Osteocyte (in vitro differentiated cells): ENCODE measurements at places on chromosomes 3 and 15.

GRCh38 chr3:52004906-52005395 is 9.3 kb upstream of the RPL29 start:
- DNase-seq = no peak

- DNase-seq = no peak
These were observed 2.9 kb downstream of the DIPK2A start for GRCh38 chr3:143974271-143975238.

- no peak for DNase-seq
These were observed 14.4 kb upstream of the TM4SF4 start for GRCh38 chr3:149460117-149460516.

GRCh38 chr3:20837676-20838302 is 651.8 kb upstream of the SGO1 start:
- DNase-seq = no peak

GRCh38 chr15:80950291-80951078 is 39.1 kb downstream of the MESD start:
- no peak for DNase-seq

GRCh38 chr3:141471160-141471559 is 15.7 kb upstream of the RASA2 start:
- DNase-seq = no peak

DNA sequence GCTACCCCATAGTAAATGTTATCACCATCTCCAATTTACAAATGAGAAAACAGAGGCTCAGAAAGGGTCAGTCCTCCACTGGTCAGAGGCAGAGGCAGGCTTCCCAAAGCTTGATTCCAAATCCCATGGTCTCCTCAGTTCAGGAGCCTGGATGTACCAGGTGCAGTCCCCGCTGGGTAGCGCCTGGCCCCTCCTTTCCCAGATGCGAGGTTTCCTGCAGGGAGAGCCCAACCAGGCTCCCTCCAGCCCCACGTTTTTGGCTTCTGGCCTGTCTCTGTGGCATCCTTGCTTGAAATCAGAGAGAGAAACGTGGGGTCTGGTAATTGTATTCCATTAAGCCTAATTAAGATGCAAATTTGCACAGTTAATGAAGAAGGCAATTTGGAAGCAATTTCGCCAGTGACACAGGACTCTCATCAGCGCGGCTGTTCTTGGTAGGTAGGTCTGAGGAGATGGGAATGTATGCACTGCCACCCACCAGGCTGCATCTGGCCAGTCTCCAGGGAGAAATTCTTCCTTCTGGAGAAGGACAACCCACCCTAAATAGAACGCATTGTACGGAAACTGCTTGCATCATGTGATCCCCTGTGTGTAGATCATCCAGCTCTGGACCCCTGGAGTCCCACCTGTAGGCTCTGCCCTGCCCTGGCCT is 50.5 kb downstream of the HRH1 start:
- DNase-seq = no peak

DNA sequence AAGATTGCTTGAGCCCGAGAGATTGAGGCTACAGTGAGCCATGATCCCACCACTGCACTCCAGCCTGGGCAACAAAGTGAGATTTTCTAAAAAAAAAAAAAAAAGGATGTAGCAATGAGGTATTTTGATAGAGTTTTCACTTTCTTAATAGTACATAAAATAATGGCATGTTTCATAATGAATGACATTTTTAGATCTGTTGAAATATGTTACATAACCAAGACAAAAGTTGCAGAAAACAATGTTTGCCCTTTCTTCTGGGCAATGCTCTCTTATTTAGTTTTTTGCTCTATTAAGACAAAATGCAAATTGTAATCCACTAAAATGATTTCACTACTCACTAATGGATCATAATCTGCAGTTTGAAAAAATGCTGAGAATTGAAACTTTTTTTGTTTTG is 4.4 kb upstream of the MAPK6 start:
- DNase-seq = no peak

DNA sequence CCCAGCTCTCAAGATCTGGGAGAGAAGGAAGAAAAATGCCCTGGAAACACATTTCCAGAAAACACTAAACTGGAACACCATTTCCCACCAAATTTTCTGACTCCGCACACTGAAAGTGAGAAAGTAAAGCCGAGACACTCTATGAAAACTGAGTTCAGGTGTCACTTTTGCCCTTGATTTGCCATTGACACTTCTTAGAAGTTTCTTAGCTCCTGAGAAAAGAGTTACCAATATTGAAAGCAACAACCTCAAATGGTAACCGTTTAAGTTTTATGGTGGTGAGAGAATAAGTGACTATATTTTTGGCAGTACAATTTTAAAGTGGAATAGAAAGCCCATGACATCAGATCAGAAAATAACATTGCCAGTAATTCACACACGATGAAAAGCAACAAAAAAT is 39.0 kb downstream of the CD86 start:
- DNase-seq = no peak

DNA sequence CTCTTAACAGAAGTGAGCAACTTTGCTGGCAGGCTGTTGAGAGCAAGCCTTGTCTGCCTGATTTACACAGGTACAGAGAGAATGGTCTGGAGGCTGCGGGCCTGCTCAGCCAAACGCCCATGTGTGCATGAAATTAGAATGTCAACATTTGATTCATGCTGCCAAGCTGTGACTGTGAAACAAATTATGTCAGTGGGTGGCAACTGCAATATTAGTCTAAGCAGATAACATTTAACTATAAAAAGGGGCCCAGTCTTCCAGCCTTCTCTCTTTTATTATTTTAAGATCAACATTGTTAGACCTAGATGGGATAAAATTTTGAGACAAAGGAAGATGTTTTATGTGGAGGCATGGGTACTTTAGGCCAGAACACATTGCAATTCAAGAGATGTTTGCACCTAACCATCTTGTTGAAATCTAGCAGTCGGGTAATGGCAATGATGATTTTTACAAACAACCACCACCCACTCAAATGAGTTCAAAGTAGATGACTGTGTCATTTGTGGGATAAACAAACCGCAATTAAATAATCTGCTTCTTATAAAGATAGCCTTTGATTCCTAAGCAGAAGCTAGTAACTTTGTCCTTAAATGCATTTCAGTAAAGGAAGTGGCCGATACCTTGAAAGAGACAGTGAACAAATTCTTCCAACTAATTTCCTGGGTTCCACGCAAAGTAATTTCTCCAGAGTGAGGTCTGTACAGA is 70.2 kb downstream of the FOXB1 start:
- DNase-seq = no peak

DNA sequence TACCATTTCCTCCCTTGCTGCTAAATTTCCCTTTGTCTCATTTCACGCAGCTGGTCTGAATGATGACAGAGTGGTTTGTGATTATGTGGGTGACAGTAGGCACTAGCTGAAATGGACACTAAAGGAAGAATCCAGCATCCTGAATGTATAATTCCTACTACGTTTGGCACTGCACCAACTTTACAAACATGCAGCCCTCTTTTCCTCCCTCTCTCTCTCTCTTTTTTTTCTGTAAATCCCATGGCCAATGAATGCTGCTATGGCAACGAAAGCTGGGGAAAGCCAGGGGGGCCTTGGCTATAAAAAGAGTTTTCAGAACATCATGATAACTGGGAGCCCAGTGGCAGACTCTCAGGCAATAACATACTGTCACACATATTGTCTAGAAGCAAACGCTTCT is 367.2 kb upstream of the AGTR1 start:
- no peak for DNase-seq

DNA sequence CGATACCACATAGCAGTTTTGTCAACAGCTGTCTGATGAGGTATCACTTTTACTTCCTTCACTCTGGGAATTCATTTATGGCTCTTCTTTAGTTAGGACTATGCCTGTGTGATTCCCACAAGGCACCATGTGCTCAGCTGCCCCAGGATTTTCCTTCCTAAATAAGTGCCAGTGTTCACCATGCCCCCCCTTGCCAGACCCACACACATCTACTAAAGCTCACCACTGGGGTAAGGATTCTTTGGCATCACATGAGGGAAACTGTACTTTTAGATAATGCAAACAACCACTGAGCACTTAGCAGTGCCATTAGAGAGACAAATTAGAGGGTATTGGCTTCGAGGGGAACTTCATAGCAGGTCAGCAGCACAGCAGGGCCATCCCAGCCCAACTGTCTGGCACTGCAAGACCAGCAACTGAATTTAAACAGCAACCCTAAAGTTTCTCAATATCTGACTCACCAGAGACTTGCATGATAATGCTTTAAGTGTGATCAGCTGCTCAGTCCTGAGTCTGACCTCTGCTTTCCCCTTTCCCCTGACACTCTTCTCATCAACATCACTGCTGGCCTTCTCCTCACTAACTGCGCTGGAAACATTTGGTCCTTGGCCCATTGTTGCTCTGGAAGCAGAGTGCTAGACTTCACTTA is 114.3 kb downstream of the STAC start:
- no peak for DNase-seq

DNA sequence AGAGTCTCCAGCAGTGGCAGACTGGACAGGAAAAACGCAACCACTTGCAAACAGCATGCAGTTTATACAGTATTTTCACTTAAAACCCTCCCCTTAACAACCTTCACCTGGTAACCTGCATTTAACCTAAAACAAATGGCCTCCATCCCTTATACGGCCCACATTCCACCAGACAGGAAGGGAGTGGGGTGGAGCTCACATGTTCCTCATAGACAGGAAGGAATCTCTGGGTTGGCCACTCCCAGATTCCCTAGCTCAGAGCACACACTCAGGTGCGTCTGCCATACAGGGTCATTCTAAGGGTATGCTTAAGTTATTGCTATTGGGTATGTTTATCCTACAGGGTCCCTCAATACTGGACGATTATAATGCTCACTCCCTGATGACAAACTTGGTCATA is 16.8 kb upstream of the ABHD2 start:
- DNase-seq = no peak

- no peak for DNase-seq
These were observed 57.6 kb upstream of the BBX start for GRCh38 chr3:107465064-107465631.

DNA sequence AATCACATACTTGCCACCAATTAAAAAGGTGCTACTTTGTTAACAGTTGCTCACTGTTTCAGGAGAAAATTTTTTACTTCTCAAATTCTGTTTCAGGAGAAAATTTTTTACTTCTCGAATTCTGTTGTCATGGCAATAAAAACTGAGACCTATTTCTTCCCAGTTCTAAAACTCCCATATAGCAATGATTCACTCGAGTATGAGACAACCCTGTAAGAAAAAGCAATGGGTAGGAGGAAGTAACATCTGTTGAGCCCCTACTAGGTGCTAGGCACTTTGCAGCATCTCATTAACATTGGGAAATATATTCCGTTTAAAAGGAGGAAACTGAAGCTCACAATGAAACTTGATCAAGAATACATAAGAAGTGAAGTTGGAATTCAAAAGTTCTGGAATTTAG is 35.1 kb upstream of the IGSF11 start:
- no peak for DNase-seq

- no peak for DNase-seq
These were observed 10.4 kb upstream of the MNS1 start for GRCh38 chr15:56475351-56475750.

DNA sequence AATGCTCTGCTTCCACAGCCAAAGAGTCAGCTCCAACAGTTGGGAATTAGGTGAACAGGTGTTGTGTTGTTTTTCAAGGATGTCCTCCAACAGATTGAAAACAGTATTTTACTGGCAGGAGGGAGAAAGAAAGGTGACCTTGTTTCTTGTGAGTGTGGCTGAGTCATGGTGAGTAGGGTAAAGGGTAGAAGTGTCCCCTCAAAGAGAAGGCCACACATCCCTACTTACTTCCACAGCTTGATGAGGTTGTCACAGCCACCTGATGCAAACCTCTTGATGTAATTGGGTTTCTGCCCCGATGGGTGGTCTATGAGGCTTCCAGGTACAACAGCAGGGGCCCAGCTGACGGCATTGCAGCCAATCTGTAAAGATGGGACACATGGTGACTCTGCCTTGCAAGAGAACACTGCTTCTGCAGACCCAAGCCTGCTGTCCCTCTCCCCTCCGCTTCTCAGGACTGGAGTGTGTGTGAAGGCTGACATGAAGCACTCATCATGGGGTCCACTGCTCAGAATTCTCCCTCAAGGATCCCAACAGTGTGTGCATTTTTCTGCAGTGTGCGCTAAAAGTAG is 12.7 kb upstream of the GHRL start:
- no peak for DNase-seq

DNA sequence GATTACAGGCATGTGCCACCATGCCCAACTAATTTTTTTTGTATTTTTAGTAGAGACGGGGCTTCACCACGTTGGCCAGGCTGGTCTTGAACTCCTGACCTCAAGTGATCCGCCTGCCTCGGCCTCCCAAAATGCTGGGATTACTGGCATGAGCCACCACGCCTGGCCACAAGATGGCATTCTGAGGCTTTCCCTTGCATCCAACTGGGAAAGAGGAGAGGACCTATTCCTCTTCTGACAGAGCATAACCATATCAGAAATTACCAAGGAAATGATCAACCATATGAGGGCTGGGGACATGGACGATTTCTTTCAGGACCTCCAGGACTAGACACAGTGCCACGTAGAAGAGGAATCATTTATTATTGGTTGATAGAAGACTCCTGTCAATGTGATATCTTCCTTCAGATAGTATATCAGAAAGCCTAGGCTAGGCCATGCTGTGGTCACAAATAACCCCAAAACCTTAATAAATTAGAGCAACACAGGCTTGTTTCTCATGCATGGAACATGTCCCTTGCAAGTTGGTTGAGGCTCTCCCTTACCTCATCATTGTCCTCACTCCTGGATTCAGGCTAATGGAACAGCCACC is 372.3 kb upstream of the IL12A start:
- peak; percentile 87 for DNase-seq

DNA sequence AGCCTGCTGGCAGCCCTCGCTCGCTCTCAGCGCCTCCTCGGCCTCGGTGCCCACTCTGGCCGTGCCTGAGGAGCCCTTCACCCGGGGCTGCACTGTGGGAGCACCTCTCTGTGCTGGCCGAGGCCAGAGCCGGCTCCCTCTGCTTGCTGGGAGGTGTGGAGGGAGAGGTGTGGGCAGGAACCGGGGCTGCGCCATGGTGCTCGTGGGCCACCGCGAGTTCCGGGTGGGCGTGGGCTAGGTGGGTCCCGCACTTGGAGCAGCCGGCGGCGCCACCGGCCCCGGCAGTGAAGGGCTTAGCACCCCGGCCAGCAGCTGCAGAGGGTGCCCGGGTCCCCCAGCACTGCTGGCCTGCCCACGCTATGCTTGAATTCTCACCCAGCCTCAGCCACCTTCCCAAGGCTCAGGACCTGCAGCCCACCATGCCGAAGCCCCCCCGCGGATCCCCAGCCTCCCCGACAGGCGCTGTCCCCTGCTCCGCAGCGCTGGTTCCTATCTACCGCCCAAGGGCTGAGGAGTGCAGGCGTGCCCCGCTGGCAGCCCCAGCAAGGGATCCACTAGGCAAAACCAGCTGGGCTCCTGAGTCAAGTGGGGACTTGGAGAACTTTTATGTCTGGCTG is 863.3 kb downstream of the IGSF11 start:
- DNase-seq = no peak

DNA sequence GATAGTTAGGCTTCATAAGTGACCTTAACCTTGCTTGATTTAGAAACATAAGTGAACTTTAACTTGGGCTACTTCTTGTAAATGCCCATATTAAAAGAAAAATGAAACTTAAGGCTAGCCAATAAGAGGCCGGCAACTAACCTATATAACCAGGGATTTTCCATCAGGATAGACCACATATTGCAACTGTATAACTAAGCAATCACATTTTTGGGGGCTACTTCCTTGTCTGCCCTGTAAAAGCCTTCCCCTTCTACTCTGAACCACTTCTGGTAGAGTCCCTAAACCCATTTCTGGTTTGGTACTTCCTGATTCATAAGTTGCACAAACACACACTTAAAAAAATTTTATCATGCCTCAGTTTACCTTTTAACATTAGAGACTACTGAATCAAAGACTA is 150.9 kb upstream of the UBE2E2 start:
- DNase-seq = no peak

GRCh38 chr3:139096670-139097069 is 52.0 kb upstream of the PRR23C start:
- DNase-seq = no peak

- no peak for DNase-seq
These were observed 799.8 kb downstream of the NSUN3 start for GRCh38 chr3:94862703-94863102.
